ENCODE measurements at places on chromosomes 4 and X. TPM values are rescaled to one million over a fixed set of nuclear protein-coding genes. Genes with fewer than 3 reads are reported as not detected.

- peak; percentile 4 for DNase-seq
These were observed 22.8 kb downstream of the NDST4 start for GRCh38 chr4:115090483-115091075.

- DNase-seq, result no peak
These were observed 43.3 kb downstream of the LUZP4 start for GRCh38 chrX:115332832-115333231.

SUPT20HL1 gene
- not detected for total RNA-seq

- DNase-seq, result no peak
These were observed 1.1 kb downstream of the ELK1 start for GRCh38 chrX:47649271-47649670.

GRCh38 chr4:139872274-139872673 lies 206.7 kb downstream of the MGST2 start:
- DNase-seq, result peak; percentile 91

F9 gene
- total RNA-seq, result not detected

CXCL6 gene
- total RNA-seq, result 19.0 TPM

DNA sequence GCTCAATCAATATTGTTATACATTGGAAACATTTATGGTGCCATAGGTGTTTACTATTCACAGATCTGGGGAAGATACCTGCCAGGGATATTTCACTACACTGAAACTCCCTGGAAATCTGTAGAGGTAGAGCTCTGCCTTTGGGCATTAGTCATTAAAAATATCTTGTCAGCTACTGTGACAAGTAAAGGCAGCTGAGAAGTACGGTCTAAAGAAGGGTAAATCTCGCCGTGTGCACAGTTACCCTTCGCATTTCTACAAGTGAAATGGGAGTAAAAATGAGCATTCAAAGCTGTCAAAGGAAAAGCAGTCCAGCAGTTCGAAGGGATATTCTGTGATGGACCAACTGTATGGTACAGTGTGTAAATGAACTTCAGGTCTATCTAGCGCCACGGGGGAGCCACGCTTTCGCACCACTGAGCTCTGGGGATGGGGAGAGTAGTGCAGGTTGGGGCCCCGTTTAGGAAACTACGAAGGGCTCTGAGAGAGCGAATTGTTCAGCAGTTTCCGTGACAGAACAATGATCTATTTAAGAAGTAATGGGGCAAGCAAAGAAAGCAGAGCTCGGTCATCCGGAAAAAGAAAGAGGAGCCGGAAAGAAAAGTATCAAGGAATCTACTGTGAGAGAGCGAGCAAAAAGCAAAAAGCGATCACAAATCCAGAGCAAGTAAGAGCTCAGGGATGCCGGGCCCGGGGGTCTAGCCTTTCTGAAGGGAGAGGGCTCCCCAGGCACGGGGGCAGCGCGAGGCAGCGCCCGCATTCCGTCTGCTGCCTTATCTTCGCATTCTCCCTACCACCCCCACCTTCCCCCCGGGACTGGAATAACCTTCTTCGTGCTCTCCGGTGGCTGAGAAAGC lies 646 bp downstream of the TIGD4 start:
- peak; percentile 29 for DNase-seq

GRCh38 chr4:126451237-126451873 lies 1136.6 kb downstream of the FAT4 start:
- DNase-seq, result no peak

DNA sequence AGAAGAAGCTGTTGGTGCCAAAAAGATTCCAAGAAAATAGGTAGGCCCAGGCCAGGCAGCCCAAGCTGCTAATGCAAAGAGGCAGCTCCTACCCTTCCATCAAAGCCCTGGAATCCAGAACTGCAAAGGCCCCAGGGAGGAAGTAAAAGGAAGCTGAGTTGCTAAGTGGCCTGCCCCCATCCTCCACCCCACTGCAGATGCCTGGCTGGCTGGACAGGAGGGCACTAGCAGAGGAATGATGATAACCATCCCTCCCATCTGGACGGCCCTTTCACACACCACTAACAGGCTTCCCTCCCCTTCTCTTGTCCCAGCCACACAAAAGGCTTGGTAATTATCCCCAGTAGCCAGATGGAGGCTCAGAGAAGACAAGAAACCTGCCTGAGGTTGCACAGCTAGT lies 32.4 kb upstream of the PJA1 start:
- DNase-seq, result no peak

GRCh38 chrX:47232803-47233332 lies at the start of gene USP11:
USP11 (plus strand) TSS chrX:47233009; CDS start chrX:47233044, 35 bp downstream.
- peak; percentile 50 for DNase-seq

CENPI gene
- total RNA-seq, result 4.3 TPM

GLRA2 gene
- total RNA-seq, result not detected

DNA sequence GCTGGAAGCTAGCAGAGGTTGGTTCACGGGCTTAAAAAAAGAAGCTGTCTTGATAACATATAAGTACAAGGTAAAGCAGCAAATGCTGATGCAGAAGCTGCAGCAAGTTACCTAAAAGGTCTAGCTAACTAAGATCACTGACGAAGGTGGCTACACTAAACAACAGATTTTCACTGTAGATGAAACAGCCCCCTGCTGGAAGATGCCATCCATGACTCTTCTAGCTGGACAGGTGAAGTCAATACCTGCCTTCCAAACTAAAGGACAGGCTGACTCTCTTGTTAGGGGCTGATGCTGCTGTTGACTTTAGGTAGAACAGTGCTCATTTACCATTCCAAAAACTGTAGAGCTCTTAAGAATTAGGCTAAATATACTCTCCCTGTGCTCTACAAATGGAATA lies 99.5 kb downstream of the FBXW7 start:
- DNase-seq, result no peak

INTU gene
- total RNA-seq, result 6.0 TPM

GRCh38 chrX:115713460-115713859 lies 152.5 kb downstream of the PLS3 start:
- no peak for DNase-seq

DNA sequence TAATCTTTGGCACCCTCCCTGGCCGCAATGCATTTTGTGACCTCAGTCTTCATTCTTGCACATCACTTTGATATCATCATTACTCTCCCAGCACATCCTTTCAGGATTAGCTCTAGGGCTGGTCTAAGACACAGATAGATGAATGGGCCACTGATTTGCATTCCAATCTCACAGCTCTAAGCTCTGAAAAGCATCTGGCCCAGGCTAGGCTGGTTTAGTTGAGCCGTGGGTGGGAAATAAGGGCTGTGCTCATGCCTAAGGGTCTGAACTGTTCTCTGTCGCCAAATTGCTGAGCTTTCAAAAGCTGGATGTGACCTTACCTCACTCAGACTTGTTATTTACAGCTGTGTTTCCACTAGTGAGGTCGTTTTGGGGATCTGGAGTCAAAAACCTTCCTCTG lies 30.0 kb upstream of the SLC9A7 start:
- peak; percentile 19 for DNase-seq

- peak; percentile 98 for DNase-seq
These were observed 795.4 kb upstream of the MAGEB2 start for GRCh38 chrX:29419774-29420553.

FAM199X gene
- total RNA-seq, result 16.7 TPM

DNA sequence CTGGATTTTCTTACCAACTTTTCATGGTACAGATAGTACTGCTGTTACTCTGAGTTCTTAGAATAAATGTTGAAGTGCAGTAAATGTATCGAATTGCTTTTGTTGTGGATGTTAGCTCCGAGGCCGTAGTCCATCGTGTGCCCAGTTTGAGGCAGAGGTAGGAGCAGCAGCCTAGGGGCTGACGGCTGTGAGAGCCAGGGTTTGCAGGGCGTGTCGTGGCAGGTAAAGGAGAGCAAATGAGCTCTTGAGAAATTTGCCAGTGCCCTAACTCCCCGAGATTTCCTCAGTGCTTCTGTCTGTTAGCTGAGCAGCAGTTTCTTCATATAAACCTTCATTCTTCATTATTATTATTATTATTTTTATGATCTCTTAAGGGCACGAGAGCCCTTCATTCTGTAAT lies 21.6 kb downstream of the PRIMPOL start:
- DNase-seq, result no peak

DNA sequence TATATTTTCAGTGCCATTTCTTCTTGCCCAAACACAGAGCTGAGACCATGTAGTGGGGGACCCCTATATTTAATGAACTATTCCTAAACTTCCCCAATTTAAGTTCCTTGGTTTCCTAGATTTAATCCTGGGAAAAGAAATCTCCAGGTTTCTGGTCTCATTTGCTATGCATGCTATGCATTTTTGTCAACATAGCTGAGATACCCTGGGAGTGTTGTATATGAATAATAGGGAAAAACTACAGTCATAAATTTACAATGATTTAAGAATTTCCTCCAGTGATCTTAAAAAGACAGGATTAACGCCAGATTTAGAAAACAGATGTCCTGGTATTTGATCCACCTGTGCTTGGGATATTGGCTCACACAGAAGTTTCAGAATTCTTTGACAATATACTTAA lies 136.8 kb upstream of the RAPGEF2 start:
- DNase-seq, result no peak

PABPC5 gene
- 1.8 TPM for total RNA-seq

GRCh38 chrX:115392871-115393270 lies 103.4 kb downstream of the LUZP4 start:
- DNase-seq, result no peak

- DNase-seq, result no peak
These were observed 540.2 kb downstream of the PDHA2 start for GRCh38 chr4:96380106-96380505.

DNA sequence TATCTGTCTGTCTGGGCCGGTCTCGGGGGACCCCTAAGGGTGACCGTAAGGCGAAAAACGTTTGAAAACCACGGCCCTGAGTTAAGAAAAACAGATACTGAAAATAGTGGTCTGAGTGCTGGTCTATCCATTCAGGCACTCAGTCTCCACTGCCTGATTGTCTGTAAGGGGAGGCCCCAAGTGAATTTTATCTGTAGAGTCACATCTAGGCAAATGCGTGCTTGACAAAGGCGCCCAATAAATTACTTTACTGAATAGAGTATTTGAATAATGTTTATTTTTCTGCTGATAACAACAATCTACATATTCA lies 465 bp downstream of the HNRNPH2 start:
- no peak for DNase-seq

- DNase-seq, result no peak
These were observed 47.2 kb downstream of the RAB33B start for GRCh38 chr4:139501117-139501516.

DNA sequence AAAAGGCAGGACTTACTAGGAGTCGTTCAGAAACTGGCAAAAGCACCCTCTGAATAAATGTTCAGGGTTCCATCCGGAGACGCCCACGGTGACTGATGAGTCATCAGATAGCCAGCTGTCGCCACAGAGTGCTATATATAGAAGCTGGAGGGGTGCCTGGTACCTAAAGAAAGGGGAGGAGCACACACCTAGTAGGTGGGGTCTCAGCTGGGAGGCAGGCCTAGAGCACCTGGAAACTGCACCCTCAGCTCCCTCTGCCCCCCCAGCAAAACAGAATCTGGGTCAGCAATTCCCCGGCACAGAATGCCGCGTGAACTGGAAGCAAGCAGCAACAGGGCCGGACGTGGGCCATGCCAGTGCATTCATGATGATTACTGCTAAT lies 242.0 kb downstream of the BCOR start:
- peak; percentile 15 for DNase-seq

TEX13B gene
- total RNA-seq, result not detected

FAM9B gene
- not detected for total RNA-seq

- DNase-seq, result no peak
These were observed 52.7 kb downstream of the ASB9 start for GRCh38 chrX:15217161-15217560.

DNA sequence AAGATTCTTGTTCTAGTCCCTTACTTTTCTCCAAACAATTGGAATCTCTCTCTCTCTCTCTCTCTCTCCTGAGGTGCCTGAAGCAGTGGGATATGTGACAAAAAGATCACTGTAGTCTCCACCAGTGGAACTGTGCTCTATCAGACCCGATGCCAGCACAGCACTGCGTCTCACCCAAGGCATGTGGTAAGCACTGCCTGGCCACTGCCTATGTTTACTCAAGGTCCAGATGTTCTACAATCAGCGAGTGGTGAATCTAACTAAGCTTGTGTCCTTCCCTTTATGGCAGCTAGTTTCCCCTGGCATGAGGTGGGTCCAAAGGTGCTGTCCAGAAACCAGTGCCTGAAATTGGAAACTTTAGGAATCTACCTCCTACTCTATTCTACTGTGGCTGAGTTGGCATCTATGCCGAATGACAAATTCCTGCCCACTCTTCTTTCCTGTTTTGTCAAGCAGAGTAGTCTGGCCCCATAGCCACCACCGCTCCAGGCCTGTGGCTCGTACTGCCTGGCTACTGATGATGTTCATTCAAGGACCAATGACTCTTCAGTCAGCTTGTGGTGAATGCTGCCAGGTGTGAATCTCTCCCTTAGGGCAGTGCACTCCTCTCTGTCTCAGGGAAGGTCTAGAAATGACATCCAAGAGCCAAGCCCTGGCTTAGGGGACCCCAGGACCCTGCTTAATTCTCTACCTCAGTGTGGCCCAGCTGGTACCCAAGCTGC lies 416.5 kb downstream of the TEX13C start:
- no peak for DNase-seq

DNA sequence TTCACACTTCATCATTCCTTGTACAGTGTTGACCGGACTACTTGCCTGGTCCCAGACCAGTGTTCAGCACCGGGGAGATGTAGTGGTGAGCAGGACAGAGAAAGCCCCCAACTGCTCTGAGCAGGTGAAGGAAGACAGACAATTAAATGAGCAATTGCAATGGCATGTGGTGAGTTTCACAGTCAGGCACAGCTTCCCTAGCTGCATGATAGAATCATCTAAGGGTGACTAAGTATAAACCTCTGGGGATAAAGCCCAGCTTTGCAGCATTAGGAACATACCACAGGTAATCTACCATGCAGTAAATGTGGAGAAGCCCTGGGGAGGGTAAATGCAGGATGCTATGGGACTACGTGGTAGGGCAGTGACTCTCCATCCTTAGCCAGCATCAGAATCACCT lies 47.8 kb downstream of the TMA16 start:
- DNase-seq, result peak; percentile 20

GRCh38 chr4:59848457-59848856 lies 1351.7 kb upstream of the ADGRL3 start:
- no peak for DNase-seq

IL2 gene
- total RNA-seq, result not detected

CENPVL2 gene
- total RNA-seq, result 0.41 TPM

DNA sequence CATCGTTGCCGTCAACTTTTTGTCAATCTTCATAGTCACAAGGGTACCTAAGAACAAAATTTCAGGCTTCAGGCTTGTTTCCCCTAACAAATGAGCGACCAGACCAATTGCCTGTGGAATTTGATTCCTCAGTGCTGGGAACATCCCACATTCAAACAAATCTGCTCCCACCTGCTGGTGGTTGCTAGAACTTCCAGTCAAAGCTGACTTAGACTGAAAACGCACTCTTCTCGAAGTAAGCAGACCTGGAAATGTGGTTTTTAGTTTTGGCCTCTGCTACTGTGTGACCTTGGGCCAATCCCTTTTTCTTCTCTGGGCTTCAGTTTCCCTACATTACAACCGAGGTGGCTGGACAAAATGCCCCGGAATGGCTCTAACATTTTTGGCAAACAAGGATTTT lies 1.8 kb upstream of the GABRQ start:
- DNase-seq, result peak; percentile 75

Measured in fibroblast of the aortic adventitia (primary cell).